ENCODE measurements at places on chromosomes 5 and 9.
A peak's percentile ranks its signal among the peaks of the same experiment; 100 is the strongest.

GRCh38 chr9:114395334-114395617 lies 7.5 kb upstream of the AKNA start:
- no peak for DNase-seq

DNA sequence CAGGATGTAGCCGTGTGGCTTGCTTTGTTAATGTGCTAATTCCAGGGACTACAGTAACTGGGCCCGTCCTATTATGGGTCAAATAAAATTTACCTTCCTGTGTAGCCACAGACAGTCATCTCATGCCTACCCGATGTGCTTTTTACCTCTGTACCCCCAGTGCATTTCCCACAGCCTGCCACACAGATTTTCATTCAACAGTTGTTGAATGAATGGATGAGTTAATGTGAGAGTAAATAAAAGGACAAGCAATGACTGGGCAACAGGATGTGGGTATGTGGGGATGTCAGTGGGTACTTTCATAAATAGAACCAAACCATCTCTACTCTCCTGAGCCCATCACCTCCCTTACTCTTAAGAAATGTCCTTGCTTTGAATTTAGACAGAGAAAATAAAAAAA lies 441.2 kb upstream of the ZNF462 start:
- no peak for DNase-seq

GRCh38 chr9:137030538-137031527 lies 1.1 kb downstream of the FUT7 start:
- peak; percentile 62 for DNase-seq

- peak; percentile 38 for DNase-seq
These were observed 40.3 kb upstream of the SLC12A7 start for GRCh38 chr5:1152156-1152555.

DNA sequence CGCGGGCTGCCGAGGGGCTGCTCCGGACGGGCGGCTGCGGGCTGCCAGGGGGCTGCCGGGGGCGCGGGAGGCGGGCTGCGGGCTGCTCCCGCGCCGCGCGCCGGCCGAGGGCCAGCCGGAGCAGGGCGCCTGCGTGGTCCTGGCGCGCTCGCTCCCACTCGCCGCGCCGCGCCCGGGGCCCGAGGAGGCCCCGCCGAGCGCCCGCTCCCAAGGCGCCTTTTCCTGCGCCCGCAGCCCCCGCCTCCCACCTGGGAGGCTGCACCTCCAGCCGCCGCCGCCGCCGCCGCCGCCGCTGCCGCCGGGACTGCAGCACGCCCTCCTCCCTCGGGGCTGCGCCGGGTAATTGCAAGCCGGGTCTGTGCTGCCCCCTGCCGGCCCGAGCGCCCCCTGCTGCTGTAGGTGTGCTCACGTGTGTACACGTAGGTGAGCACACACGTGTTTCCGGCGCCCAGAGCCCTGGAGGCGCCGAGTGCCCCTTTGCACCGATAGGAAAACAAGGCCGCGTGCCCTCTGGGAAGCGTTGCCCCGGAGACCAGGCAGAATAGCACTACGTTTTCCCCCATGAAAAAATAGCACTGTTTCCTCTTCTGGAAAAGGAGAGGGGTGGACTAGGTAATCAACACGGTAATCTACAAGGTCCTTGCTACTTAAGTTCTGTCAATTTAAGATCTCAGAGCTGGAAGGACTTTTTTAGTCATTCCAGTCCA lies at the start of gene EPB41L4B:
EPB41L4B (minus strand) TSS at position 318 of the 707 bp plus-strand sequence. CDS start 613 bp downstream, outside the sequence.
- DNase-seq, result peak; percentile 86

- DNase-seq, result no peak
These were observed 52.8 kb upstream of the CAST start for GRCh38 chr5:96609369-96609768.

- DNase-seq, result no peak
These were observed 1785.9 kb upstream of the WWC1 start for GRCh38 chr5:166505544-166505943.

DNA sequence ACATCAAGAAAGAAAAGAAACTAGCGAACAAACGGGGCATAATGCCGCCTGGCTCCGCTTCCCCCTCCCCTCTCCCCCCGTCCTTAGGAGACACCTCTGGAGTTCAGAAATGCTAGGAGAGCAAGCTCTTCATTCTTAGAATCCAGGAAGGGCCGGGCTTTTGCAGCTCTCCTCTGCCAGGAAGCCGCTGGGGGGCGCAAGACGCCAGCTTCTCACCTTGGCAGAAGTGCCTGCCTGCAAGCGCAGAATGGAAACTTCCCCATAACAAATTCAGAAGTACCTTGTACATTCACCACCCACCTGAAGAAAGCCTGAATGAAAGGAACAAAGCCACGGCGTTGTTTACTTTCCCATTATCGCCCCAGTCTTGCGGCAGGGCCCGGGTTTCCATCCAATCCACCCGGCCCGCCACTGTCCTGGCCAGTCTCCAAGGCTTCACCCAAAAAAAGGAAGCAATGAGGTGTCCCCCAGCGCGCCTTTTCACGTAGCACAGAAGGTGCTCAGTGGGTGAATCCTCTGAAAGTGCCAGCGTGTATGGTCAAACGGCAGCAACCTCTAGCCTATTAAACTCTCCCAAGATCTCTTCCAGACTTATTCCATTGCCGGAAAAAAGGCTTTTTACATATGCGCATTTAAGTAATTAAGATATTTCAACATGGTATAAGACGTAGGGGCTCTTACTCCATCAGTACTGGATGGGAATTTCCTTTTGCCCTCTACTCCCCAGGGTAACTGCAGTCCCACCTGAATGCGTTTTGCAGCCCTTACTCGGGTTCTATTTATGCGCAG lies 1.6 kb upstream of the GADD45G start:
- DNase-seq, result peak; percentile 86

DNA sequence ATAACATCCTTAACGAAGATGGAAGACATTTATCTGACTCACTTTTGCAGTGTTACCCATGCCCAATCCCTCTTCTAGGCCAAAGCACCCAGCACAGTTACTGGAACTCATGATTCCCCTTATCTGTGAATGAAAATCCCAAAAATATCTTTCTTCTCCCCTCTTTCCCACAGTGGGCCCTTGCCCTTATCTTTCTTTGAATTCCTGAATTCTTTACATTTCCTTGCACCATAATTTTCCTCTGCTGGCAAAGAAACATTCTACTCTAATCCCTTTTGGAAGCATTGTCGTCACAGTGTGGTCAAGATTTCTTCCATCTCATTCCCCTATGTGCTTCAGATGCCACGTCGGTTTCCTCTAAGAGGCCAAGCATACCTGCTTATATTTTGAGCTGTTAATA lies 135.9 kb upstream of the LIFR start:
- no peak for DNase-seq

GRCh38 chr9:98922721-98923435 lies 20.8 kb upstream of the COL15A1 start:
- no peak for DNase-seq

DNA sequence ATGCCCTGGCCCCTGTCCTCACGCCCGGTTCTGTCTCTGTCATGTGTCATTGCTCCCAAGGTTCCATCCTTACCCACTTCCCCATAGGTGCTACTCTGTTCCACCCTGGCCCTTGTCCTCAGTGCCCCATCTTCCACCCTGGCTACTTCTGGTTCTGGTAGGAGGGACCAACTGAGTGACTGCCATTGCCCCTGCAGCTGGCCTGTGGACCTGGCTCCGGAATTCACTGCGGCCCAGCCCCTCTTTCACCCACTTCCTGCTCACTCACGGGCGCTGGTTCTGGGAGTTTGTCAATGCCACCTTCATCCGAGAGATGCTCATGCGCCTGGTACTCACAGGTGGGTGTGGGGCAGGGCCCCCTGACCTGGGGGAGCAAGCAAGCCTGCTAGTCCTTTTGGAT lies 7.4 kb downstream of the PTGS1 start:
- DNase-seq, result no peak

- no peak for DNase-seq
These were observed 414.2 kb downstream of the TAF11L14 start for GRCh38 chr5:18048449-18048848.

- peak; percentile 56 for DNase-seq
These were observed 46.3 kb upstream of the GGTA1 start for GRCh38 chr9:121545875-121546423.

- no peak for DNase-seq
These were observed 286.4 kb upstream of the DMAC1 start for GRCh38 chr9:8085986-8086385.

GRCh38 chr9:136185596-136186366 lies 19.1 kb downstream of the LHX3 start:
- DNase-seq, result no peak

DNA sequence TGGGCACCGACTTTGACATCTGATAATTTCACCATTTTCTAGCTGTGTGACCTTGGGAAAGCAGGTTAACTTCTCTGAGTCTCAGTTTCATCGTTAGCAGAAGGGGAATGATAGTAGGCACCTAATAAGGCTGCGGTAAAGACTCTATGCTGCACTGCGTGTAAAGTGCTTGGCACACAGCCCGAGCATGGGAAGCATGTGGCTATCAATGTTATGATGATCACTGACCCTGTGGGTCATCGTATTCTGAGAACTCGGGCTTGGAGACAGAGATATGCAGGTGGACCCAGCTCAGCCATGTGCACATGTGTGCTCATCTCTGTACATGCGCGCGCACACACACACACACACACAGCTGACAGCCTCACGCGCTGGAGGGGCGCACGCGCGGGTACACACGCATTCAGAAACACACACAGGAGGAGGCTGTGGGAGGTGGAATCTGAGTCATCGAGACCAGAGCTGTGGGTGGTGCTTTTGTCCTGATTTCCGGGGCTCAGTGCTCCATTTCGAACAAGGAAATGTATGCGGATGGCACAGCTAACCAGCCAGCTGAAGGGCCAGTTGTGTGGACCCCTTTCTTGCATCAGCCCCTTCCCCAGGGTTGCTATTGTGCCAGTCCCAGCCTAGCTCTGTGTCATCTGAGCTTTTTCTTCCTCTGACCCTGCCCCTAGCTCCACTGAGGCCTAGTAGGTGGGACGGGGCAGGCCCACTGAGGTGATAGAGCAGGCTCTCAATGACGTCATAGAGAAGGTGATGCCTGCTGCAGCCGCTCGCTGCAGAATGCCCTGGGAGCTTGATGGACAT lies 11.1 kb upstream of the ARAP3 start:
- DNase-seq, result peak; percentile 31

GRCh38 chr5:1298723-1299510 lies 4.0 kb upstream of the TERT start:
- DNase-seq, result no peak

- DNase-seq, result no peak
These were observed 2.7 kb downstream of the RGMB start for GRCh38 chr5:98776066-98776705.

DNA sequence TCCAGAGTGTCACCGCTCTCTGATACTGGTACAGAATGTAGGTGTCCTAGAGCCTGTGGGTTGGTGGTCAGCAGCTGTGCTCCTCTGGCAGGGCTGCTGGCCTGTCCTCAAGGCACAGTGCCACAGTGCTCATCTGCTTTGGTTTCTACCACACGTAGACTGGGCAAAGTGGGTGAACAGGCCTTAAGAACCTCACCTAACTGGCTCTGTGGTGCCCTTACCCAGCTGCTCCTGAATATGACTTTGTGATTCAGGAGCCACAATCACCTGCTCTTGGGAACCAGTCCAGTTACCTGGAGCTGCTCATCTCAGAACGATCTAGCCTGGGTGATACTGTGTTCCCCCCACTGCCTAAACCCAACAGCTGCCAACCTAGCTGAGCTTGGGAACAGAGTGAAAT lies 6.4 kb downstream of the NOP16 start:
- DNase-seq, result no peak

DNA sequence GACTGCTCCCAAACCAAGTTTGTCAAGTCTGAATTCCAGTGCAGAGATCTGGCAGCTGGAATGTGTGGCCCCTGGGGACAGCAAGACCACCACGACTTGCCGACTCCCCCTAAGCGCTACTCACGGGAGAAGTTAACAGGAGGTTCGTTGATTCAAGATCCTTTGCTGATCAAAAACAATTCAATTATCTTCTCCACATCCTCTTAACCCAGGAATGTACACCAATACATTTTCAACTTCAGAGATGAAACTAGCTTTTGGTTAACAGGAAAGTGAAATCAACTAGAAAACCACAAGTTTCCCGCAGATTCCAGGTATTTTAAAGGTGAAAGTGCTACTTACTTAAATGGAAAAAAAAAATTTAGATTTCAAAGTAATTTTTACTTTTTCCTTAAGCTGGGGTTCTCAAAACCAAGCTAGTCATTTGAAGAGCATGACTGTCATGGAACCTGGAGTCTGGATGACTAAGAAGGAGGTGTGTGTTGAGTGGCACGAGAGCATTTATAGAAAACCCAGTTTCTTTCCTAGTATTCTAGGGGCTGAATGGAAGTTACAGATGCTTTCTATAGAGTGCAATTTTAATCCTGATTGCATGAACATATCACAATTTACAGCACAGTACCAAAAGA lies 257.5 kb upstream of the PANK3 start:
- DNase-seq, result no peak

GRCh38 chr5:138032028-138032571 lies 779 bp downstream of the FAM13B start:
- peak; percentile 61 for DNase-seq

DNA sequence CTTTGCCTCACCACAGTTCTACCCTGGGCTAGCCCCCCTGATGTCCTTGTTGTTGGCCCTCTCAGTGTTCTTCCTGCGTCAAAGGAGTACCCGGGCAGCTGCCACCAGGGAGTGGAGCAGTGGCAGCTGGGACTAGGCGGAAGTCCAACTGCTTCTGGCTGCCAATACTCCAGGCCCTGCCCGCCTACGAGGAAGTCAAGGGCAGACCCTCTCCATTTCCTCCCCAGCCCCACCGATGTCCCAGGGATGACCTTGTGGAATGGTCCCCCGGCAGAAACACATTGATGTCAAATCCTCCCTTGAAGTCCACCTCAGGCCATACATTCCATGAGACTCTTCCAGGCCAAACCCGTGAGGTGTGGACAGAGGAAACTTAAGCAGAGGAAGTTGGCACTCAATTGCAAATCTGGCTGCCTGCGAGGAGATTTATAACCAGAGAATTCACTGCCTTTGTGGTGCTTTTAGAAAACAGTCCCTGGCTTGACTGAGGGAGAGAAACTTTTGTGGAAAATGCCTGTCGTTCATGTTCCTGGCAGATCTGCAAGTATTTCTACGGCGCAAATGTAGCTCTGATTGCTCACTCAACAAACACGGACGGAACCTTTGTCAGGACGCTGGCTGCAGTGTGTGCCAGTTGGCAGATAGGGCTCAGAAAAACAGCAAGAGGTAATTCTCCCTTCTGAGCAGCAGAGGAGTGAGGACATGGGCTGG lies 339.7 kb downstream of the RAB3C start:
- DNase-seq, result no peak

DNA sequence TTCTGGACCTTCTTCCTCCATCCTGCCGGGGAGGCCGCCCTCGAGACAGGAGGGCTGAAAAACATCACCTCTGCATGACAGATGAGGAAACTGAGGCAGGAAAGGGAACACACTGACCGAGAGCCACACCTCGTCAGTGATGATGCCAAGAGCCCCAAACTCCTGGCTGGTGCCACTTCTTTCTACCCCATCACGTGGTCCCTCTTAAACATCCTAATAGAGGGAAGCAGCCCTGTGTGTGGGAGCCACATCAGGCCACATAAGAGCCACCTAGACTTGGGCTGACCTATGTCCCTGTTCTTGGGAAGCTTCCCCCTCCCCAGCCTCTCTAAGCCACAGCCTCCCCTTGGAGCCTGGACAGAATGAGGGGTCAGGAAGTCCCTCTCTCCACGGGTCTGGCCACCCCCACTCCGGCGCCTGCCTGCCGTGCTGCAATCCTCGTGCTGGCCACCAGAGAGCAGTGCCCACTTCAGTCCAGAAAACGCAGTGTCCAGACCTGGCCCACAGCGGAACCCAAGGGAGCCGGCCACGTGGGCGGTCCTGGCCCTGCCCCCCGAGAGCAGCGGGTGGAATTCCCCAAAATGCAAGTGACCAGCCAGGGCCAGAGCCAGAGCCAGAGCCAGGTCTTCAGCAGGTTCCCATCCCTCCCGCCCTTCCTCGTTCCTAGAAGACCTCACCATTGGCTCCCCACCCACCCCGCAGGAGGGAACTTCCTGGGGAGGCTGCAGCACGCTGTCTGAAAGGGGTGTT lies 54.7 kb upstream of the SARDH start:
- peak; percentile 52 for DNase-seq
